ENCODE measurements at places on chromosomes 11 and 22.

DNA sequence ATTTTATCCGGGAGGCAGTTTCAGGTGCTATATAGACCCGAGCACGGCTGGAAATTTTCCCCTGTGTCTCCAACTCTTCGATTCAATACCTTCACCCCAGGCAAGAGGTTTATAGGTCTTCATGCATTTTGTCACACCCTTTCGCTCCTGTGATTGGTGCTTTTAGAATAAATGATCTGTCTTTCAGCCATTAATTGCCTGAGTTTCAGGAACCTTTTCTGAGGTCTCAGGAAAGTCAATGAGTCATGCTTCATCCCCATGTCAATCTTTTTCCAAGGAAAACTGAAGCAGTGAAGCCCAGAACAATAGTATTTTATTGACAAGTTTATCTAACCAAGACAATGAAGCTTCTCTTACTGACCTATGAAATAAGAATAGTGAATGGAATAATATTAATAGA, 29.9 kb downstream of the FAM181B start:
- no peak for DNase-seq

DNA sequence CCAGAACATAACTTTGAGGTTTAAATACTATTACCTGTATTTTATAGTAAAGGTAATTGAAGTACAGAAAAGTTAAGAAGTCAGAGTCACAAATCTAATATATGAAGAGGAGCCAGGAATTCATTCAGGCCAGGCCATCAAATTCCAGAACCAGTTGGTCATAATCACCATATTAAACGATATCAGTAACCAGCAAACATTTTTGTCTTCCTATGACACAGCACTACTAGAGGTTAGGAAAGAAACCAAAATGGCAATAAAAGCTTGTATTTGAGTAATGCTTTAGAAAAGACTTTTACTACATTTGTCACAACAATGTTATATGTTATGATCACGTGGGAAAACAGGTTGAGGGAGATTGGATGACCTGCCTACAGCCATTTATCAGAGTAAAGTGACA, 62.2 kb downstream of the DKK3 start:
- DNase-seq = no peak

DNA sequence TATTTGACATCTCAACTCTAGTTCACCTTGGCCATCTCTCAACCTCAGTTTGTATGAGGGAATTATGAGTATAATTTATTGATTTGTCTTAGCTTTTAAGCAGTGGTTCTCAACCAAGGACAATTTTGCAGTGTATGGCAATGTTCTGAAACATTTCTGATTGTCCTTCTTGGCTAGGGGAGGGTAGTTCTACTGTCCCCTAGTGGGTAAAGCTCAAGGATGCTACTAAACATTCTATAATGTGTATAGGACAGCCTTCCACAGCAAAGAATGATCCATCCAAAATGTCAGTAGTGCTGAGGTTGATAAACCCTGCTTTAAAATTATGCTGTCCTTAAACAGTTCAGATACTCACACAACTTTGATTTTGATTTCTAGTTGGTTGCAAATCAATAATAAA, 78.1 kb upstream of the ALKBH3 start:
- DNase-seq = no peak

DNA sequence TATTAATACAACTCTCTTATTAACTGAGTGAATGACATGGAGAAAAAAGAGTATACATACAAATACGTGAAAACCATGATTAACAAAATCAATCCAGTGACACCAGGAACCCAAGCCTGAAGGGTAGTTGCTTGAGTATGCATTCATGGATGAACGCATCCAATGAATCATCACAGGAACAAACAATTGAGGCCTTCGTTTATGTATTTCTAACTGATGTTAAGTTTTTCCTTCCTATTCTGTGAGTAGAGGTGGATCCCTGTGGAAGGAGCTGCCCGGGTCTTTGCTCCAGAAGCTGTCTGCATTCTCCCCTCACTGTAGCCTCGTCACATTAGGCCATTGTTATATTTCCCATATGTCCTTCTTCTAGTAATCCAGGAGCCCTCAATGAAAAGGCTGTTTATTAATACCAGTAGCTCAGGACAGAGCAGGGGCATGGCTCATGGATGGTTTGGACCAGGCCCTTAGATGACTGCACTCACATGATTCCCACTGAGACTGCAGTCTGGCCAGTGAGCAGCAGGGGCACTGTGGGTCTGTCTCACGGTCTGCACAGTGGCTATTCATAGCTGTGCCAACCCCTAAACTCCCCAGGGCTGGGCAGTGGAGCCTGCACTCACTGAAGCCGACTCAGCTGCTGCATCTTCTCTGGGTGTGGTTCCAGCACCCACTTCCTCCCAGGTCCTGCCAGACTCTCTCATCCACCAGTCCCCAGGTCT, 128.1 kb upstream of the TOP3B start:
- DNase-seq = no peak

DNA sequence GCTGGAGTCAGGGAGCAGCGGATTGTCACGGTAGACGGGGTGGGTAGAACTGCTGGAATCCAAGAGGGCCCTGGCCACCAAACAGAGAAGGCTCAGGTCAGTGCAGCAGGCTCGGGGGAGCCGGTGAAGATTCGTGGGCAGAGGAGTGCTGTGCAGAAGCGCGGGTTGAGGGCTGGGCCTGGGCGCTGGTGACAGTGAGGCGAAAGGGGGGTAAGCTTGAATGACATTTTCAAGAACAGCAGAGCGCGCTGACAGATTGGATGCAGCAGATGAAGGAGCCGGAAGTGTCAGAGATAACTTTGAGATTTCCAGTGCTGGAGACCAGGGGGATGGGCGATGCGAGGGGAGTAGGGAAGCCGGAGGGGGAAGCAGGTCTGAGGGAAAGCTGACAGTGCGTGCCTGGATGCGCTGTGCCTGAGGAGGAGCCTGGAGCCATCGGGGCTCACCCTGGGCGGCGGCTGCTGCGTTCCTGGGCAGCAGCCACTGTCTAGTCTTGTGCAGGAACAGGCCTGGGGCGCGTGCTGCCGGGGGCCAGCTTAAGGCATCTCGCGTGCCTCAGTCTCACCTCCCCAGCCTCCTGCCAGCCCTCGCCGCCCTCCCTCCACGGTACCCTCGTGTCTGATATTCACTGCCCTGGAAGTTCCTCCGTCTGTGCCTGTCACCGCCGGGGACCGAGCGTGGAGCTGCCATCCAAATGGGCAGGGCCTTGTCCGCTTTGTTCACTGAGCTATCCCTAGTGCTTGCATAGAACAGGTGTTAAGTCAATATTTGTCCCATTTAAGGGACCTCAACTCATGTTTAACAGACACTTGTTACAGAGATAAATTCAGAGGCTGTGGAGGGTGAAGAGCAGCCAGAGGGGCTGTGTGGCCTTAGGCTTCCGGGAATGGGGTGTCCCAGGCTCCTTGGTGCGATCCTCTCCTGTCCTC, 5.2 kb downstream of the GRIK4 start:
- no peak for DNase-seq

- no peak for DNase-seq
Measured at GRCh38 chr22:27212617-27213177, 555.3 kb downstream of the MIAT start.

- DNase-seq = no peak
Measured at GRCh38 chr11:102620818-102621561, 4.1 kb downstream of the MMP20 start.

- no peak for DNase-seq
Measured at GRCh38 chr22:36016684-36017083, 11.9 kb downstream of the RBFOX2 start.

DNA sequence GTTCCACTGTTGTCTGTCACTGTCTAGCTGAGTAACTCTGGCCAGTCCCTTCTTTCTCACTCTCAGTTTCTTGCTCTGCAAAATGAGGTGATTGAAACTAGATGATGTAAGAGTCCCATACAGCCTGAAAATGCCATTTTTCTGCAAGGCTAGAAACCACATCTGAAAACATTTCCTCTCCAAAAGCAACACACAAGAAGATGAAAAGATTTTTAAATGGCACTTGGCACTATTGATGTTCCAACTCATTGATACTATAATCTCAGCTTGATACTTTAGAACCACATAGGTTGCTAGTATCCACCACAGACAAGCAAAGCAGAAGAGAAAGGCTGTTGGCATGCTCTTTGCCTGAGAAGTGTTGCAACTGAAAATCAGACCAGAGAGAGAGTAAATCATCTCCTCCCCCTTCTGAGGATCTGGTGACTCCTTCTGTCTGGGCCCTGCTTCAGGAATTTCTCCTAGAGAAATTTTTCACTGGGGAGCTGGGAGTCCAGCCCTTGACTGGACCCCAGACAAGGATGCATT, 1217.9 kb downstream of the LRRC4C start:
- no peak for DNase-seq

DNA sequence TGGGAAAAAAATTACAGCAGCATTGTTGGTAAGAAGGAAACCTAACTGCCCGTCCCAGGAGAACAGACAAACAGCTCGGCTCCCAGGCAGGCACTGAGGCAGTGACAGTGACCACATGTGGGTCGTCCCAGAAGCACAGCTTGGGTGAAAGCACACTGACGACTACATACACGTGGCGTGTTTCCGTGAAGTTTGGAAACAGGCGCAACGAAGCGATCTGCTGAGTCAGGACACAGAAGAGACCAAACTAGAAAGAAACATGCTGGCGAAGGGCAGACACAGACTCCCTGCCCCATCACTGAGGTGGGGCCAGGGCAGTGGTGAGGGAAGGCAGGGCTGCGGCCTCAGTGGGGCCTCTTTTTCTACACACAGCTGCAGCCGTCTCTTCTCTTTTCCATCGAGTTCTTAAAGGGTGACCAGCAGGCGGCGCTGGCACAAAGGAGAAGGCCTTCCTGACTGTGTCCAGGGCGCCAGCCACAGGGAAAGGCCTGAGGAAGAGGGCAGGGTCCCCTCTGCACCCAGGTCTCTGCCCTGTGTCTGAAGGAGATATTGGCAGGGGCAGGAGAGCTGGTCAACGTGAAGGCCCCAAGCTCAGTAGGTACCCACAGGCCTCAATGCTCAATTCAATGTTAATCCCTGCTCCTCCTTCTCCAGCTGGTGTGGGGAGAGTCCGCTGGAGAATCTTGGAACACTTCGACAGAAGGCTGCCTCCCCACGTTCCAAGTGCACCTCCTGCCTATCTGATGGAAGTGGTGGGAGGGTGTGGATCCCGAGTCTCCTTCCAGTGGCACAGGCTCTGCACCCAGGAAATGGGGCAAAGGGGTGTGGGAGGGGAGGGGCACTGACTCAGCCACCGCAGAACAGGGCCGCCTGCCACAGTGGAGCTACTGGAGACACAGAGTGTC, 19.9 kb downstream of the CARS1 start:
- peak; percentile 21 for DNase-seq

DNA sequence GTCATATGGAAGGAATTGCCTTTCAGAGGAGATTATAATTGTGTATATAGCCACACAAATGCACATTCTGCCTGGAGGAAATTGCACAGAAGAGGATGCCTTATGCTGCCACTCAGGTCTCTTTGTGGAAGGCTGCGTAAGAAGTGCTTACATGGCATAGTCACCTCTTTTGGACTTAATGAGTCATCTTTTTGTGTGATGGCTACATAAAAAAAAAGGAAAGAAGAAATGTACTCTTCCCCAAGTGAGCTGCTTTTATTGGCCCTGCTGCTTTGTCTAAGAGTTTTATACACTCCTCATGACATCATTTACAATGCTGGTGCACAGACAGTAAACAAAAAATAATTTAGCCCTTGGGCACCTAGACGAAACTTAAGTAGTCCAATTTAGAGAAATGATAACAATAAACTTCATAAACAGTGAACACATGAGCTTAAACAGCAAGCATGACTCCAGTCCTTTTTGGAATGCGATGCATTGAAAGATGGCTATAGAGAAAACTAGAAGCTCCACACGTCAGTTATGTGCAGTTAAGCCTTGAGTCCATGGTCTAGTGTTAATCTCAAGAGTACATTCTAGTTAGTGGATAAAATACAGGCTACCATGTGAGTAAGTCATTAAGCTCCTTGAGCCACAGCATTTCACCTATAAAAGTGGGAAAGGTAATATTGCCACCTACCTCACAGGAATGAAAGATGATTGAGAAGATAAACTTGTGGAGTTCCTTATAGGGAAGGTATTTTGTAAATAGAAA, 12.0 kb downstream of the CSTPP1 start:
- DNase-seq = no peak

- DNase-seq = no peak
Measured at GRCh38 chr11:107337917-107338316, 119.7 kb downstream of the CWF19L2 start.

DNA sequence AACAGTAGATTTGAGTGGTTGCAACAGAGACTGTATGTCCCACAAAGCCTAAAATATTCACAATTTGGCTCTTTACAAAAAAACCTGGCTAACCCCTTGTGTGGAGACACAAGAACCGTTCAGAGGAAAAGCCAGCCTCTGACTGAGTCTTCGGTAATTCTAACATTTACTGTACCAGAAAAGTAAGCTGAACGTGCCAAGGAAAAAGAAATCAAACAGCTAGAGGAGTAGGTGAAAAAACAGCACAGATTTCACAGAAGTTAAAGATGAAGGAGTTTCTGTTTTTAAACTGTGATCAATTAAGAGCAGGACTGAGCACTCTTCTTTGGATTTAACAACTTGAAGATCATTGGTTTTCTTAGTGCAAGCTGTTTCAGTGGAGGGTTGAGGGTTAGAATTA, 424.7 kb upstream of the KIRREL3 start:
- DNase-seq = no peak

GRCh38 chr11:87033561-87033960, 4.2 kb upstream of the TMEM135 start:
- no peak for DNase-seq

DNA sequence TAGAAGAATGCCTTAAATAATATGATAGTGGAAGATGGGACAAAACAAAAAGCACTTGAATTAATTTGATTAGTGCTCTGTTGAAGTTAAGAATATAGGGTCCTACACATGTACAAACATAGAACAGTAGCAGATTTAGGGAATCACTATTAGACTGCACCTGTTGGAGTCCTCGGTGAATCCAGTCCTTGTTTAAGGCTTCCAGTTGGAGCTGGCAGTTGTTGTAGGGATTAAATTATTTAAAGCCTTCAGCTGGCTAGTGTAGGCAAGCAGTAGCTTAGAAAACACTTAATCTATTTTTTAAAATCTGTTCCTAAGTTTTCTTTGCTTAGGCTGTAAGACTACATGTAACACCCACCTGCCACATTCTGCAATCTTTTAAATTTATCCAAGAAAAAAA, 24.5 kb upstream of the CSTF3 start:
- DNase-seq = no peak

GRCh38 chr22:17787241-17787640, 13.0 kb upstream of the BID start:
- DNase-seq = no peak

DNA sequence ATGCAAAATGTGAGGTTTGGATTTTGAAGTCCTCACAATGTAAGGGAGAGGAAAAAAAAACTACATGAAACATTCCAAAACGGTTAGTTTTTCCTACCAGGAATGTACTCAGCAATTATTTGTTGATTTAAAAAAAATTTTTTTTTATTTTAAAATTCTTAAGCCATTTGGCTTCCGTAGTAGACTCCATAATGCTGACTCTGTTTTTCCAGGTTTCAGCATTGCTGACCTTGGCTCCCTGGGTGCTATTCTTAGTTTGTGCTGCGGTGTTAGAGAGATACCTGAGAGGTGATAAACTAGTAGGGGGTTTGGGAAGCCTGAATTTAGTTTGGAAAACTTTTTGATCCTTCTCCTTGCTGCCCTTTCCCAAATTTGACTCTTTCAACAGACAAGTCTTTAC, 10.6 kb downstream of the STT3A start:
- no peak for DNase-seq

- no peak for DNase-seq
Measured at GRCh38 chr11:111334532-111335502, 36.5 kb downstream of the POU2AF3 start.

- no peak for DNase-seq
Measured at GRCh38 chr11:14449302-14449714, 50.3 kb downstream of the COPB1 start.

All from effector CD4-positive, alpha-beta T cell (primary cell).